Hematopoietic multipotent progenitor cell (in vitro differentiated cells): ENCODE measurements at places on chromosomes 3 and 15. TPM values are rescaled to one million over a fixed set of nuclear protein-coding genes. Genes with fewer than 3 reads are reported as not detected.
A peak's percentile ranks its signal among the peaks of the same experiment; 100 is the strongest.

GRCh38 chr3:58737644-58738043, 71.1 kb upstream of the FAM3D start:
- no peak for DNase-seq

- peak; percentile 76 for DNase-seq
Observed at GRCh38 chr3:46923559-46924350, 46.2 kb downstream of the PTH1R start.

GRCh38 chr15:26648676-26649075, 124.2 kb downstream of the GABRB3 start:
- DNase-seq, result no peak

Gene RBPMS2
- 0.27 TPM for total RNA-seq

Gene GOLGA8O
- total RNA-seq, result 0.54 TPM

GRCh38 chr3:172187511-172187910, 148.1 kb downstream of the FNDC3B start:
- no peak for DNase-seq

Gene SPG21
- total RNA-seq, result 49.5 TPM

Gene FGD5
- 21.8 TPM for total RNA-seq

DNA sequence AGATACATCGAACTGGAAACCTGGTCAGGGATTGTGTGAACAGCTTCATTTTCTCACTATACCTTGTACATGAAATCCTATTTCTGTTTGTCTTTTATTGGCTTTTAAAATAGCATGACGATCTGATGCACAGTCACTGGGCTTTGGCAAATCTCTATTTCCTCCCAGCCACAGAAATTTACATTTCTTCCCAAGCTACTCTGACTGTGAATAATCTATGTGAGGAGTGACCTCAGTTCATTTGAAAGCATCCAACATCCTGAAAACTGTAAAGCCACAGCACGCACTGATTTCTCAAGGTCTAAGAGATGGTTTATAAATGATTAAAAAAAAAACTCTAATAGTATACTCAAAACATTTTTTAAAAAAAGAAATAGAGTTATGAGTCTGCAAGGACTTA, 450.3 kb downstream of the IL5RA start:
- no peak for DNase-seq

GRCh38 chr3:52299247-52299878, 11.7 kb downstream of the GLYCTK start:
- no peak for DNase-seq

DNA sequence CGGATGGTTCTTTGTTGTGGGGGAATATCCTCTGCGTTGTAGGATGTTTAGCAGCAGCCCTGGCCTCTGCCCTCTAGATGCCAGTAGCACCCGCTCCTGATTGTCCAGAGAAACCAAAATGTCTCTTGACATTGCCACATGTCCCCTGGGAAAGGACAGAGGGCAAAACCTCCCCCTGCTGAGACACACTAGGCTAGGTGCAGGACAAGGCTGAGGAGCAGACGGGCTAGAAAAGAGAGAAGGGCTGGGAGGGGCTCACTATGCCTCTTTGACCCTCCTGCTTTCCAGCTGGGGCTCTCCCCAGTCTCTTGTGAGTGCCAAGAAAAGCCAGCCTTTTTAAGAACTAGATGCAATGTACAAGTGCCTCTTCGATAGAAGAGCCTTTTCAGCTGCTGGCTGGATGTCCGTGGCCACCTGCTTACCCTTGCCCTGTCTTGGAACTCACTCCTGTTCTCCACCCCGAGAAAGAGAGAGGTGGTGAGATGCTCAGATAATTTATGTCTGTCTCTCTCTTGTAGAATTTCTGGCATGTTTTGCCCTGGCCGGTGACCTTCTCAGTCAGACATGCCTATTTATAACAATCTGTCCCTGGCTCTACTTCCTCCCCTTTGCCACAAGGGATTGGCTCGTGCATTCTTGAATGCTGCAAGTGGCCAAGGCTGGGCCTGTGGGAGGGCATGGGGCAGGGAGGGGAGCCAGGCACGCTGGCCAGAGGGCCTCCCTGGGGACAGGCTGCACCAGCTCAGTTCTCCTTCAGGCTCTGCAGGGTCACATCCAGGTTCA, 142.6 kb downstream of the RPLP1 start:
- no peak for DNase-seq

Gene GOLGA6B
- total RNA-seq, result not detected

DNA sequence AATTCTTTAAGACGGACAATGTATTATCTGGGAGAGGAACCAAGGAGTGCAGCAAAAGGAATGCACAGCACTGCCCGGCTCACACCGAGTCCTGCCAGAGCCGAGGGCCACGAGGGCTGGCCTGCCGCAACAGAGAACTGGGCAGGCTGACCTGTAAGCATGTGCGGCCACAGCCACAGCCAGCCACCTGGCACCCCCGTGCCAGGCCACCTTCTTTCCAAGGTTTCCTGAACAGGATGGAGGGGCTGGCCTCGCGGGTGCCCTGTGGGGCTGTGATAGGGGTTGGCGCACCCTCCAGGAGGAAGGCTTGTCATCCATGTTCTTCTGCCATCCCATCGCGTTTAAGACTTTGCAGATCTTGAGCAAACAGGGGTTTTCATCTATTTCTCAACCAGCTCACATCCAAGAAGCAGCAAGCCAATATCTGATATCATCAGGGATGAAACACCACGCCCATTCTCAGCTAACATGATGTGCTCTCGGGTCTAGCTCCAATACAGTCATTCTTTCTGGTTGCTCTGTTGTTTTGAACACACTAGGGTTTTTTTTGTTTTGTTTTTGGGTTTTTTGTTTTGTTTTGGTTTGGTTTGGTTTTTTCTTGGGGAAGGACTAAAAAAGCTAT, 10.2 kb downstream of the CA12 start:
- DNase-seq, result no peak

DNA sequence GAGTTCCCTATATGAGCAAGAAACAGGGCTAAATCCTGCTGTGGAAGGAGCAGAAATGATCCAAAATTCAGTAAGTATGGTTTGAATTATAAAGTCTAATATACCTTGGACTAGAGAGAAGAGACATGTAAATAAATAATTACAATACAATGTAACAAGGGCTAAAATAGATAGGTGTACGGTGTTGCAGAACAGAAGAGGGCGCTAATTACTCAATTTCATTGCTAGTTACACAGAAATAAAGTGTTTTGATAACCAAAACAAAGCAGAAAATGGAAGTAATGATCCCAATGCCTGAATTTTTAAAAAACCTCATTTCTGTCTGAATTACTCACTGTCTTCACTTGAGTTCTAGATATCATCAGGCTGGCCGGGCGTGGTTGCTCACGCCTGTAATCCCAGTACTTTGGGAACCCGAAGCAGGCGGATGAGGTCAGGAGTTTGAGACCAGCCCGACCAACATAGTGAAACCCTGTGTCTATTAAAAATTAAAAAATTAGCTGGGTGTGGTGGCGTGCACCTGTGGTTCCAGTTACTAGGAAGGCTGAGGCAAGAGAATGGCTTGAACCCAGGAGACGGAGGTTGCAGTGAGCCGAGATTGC, 8.3 kb upstream of the PLCH1 start:
- DNase-seq, result no peak

- no peak for DNase-seq
Observed at GRCh38 chr3:69748503-69748902, 9.2 kb downstream of the MITF start.

Gene CHD2
- total RNA-seq, result 76.7 TPM

DNA sequence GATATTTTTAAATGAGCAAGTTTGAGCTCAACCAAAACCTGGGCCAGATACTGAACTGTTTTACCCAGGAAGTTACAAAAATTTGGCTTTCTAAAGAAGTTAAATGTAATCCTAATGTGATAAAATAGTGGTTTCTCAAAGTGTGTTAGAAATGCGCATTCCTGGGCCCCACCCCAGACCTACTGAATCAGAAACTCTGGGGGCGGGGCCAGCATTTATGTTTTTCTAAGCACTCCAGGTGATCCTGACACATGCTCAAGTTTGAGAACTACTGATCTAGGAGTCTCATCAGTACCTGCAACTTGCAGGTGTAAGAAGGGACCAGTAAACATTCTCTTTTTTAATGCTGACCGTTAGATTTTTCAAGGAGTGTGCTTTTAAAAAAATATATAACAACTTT, 190.6 kb downstream of the VPS13C start:
- no peak for DNase-seq

Gene MYZAP
- total RNA-seq, result 0.27 TPM

DNA sequence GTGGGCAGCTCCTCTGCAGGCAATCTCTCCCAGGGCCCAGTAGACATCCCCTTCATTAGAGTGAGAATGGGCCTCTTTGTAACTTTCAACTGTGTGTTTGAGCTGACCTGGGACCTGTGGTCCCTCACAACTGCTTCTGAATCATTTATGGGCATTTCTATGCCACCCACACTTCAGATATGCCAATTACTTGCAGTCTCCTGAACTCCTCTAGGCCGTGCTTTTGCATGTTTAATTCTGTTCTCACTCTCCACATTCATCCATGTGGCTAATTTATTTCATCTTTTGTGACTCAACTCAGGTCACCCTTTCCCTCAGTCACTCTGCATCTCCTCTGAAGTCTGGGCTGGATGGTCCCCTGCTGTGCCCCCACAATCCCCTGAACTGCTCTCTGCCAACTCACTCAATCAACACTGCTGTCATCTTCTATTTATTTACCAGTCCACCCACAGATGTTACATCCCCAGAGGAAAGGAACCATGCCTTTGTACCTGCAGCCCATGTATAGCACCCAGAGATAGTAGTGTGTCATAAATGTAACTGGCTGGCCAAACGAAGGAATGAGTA, 364.7 kb downstream of the EPHB1 start:
- no peak for DNase-seq

Gene ARGFX
- total RNA-seq, result not detected

Gene AHSG
- not detected for total RNA-seq

Gene MESP2
- under 0.01 TPM for total RNA-seq

DNA sequence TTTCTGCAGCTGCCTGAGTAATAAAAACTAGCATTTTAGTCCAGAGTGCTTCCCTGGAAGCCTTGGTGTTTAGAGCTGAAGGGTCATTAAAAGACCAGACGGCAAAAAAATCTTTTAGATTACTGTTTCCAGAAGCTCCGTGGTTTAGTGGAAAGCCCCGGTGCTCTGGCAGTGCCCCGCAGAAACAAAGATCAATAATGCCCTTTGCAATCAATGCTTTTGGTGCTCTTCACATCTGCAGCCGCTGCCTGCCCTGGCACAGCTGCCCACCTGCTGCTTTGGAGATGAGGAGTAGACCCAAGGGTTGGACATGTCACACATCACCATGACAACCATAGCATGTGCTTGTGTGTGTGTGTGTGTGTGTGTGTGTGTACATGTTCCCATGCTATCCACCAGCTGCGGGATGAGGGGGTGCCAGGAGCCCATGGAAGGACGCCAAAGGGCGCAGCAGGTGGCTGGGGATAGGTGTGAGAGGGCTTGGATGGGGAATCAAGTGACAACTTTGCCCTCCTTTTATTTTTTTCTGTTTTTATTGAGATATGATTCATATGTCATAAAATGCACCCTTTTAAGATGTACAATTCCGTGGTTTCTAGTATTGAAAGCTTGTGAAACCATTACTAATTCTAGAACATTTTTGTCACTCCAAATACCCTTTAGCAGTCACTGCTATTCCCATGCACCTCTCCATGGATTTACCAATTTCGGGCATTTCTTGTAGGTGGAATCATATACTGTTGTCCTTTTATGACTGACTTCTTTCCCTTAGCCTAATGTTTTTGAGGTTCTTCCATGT, 75.7 kb upstream of the KLHL25 start:
- DNase-seq, result no peak

Gene LAMB2
- total RNA-seq, result 78.9 TPM

- DNase-seq, result peak; percentile 93
Observed at GRCh38 chr3:179322286-179323196, at the start of gene ZNF639. Gene ZNF639, plus strand, starts transcription at chr3:179323031. Its CDS starts 5,263 bp downstream, at chr3:179328294.

- DNase-seq, result no peak
Observed at GRCh38 chr15:68403161-68403941, 28.6 kb downstream of the ITGA11 start.

GRCh38 chr3:195595785-195596531, 12.2 kb upstream of the APOD start:
- DNase-seq, result no peak

GRCh38 chr15:40053831-40054604, 15.0 kb upstream of the SRP14 start:
- no peak for DNase-seq

- peak; percentile 36 for DNase-seq
Observed at GRCh38 chr3:12170207-12170606, 11.5 kb upstream of the TIMP4 start.

DNA sequence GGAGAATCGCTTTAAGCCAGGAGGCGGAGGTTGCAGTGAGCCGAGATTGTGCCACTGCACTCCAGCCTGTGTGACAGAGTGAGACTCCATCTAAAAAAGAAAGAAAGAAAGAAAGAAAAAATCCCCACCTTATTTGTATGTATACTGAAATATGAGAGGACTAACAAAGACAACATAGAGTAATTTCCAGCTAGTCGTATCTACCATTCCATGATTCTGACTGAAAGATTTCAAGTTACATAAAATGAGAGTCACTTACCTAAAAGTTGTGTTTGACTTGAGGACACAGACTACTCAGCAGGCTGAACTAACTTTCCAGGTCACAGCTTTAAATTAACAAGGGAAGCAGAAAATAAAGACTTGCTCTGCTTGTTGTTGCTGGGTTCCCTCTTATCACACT, 18.8 kb upstream of the PRKCI start:
- no peak for DNase-seq

- DNase-seq, result peak; percentile 16
Observed at GRCh38 chr3:125022206-125022605, 33.6 kb downstream of the HEG1 start.

Gene C3orf20
- total RNA-seq, result under 0.01 TPM

GRCh38 chr3:135138776-135139175, 343.7 kb downstream of the EPHB1 start:
- no peak for DNase-seq

DNA sequence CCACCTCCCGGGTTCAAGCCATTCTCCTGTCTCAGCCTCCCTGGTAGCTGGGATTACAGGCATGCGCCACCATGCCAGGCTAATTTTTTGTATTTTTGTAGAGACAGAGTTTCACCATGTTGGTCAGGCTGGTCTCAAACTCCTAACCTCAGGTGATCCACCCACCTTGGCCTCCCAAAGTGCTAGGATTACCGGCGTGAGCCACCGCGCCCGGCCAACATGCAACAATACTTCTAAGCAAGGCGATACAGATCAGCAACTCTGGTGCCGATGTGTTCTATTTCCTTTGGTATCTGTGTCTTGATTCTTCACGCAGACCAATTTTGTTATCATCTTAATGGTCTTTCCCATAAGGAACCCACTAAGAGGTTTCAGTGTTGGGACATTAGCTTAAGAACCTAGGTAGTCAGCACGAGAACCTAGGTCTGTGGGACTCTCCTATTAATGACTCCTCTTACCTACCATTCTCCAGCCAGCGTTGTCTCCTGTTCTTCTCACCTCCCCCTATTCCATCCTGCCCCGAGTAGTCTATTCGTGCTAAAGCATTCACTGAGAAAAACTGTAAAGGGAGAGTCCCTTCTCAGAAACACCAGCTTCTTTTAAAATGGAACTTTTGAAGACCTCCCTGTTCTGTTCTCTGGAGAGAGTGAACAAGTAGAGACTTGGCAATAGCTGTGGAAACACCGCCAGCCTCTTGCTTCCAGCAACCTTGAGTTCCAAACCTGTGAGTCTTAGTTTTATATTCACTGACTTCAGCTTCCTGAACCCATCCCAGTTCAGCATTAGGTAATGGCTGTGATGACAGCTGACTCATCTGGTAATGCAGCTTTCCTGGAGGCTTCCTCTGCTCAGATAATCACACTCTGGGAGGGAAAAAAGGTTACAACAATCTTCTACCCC, 61.2 kb downstream of the TSC22D2 start:
- no peak for DNase-seq

Gene PARP15
- 7.0 TPM for total RNA-seq

- DNase-seq, result no peak
Observed at GRCh38 chr15:98778960-98779359, 130.6 kb downstream of the IGF1R start.

Gene SNX22
- 1.1 TPM for total RNA-seq

GRCh38 chr3:171000281-171000680, 26.2 kb downstream of the SLC2A2 start:
- no peak for DNase-seq
